Dorsolateral prefrontal cortex (tissue), 122 donors: ENCODE measurements at places on chromosomes 16 and 17.
A peak's percentile ranks its signal among the peaks of the same experiment; 100 is the strongest.

- DNase-seq, result no peak
Measured at GRCh38 chr17:81287152-81287551, 8.0 kb downstream of the SLC38A10 start.

DNA sequence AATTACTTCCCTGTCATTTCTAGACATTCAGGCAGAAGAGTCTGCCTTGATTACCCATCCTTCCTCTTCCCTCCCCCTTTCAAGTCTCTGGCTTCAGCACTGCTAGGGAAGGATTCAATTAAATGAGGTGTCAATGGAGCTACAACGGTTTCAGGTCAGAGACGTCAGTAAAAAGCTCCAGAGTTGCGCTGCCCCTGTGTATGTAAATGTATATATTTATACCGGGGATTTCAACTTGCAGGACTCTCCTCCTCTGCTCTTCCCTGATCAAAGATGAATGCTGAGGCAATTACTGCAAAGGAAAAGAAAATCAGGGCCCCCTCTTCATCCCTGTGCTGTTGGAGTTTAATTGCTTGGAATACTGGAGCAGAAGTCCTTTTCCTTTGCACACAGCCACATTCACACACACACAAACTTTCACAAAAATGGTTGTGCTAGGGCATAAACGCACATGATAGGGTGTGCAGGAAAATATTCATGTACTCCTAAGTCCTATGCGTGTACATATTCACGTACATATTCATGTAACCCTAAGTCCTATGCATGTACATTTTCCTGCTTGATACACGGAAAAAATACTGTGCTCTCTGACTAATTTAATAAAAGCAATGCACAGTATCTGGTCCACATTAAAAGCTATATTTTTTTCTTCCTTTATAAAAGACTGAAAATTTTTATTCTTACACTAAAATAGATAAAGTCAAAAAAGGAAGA, 129.7 kb upstream of the PMFBP1 start:
- no peak for DNase-seq

GRCh38 chr17:57045868-57046704, 39.0 kb upstream of the AKAP1 start:
- DNase-seq, result no peak

DNA sequence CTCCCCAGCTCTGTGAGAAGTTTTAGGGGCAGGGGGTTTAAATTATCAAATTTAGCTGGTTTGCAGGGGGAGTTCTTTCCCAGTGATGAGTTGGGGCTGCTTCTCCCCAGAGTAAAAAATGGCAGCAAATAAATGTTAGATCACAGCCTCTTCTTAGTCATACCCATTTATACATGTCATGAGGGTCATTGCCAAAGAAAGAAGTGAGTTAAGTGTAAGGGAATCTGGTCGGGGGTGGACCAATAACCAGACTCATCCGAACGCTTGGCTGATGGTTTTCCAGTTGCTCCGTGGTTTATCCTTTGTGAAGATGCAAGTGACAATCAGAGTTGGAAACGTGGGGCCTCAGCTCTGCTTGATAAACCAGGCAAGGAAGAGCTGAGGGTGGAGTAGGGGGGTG, 87.1 kb downstream of the PLXDC1 start:
- no peak for DNase-seq

GRCh38 chr17:78789663-78790181, 7.6 kb upstream of the CYTH1 start:
- DNase-seq, result peak; percentile 77

DNA sequence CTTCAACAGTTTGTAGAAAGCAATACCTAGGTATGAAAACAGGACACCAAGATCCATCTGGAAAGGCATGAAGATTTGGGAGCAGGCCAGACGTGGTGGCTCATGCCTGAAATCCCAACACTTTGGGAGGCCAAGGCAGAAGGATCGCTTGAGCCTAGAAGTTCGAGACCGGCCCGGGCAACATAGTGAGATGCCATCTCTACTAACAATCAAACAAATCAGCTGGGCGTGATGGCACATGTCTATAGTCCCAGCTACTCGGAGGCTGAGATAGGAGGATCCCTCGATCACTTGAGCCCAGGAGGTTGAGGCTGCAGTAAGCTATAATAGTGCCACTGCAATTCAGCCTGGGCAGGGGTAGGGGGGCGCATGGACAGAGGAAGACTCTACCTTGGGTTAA, 20.3 kb downstream of the LITAF start:
- DNase-seq, result no peak

- no peak for DNase-seq
Measured at GRCh38 chr16:67082891-67083290, 26.9 kb upstream of the PHAF1 start.

DNA sequence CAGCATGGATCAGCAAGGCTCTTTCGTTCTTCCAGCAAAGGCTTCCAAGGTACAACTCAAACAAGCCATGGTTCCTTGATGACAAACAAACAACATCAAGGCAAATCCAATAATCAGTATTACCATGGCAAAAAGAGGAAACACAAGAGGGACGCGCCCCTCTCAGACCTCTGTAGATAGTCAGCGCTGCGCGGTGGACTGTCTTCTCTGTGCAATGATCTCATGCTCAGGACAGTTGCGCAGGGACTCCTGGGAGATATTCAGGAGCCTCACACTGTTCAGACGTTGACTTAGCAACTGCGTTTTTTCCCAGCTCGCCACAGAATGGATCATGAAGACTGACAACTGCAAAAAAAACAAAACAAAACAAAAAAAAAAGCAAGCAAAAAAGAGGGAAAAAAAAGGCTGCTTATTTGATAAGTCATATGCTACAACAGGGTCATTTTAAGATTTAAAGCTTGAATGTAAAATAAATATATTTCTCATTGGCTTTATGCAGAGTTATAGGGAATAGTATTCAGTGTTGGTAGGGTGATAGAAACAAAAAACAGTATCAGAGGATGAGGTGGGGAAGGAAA, 37.1 kb upstream of the ADCY7 start:
- no peak for DNase-seq

- no peak for DNase-seq
Measured at GRCh38 chr17:28954886-28955285, 3.6 kb upstream of the PHF12 start.

GRCh38 chr17:56083475-56083874, 69.8 kb upstream of the ANKFN1 start:
- no peak for DNase-seq

DNA sequence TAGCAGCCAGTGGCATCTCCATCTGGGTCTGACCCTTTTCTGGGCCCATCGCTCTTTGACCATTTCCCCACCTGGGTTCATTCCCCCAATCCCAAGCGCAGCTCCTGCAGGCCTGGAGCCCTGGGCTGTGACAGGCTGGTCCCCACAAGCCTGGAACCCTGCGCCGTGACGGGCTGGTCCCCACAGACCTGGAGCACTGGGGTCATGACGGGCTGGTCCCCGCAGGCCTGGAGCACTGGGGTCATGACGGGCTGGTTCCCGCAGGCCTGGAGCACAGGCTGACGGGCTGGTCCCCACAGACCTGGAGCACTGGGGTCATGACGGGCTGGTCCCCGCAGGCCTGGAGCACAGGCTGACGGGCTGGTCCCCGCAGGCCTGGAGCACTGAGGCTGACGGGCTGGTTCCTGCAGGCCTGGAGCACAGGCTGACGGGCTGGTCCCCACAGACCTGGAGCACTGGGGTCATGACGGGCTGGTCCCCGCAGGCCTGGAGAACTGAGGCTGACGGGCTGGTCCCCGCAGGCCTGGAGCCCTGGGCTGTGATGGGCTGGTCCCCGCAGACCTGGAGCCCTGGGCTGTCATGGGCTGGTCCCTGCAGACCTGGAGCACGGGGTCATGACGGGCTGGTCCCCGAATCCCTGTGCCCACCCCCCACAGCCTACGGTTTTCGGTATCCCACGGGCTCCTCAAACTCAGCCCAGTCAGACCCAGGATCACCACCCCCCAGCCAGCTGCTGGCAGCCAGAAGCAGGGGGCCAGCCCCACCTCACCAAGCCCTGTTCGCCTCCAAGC, 16.6 kb downstream of the TMC6 start:
- DNase-seq, result peak; percentile 46

- DNase-seq, result no peak
Measured at GRCh38 chr17:32586666-32587065, 99.9 kb downstream of the CDK5R1 start.

DNA sequence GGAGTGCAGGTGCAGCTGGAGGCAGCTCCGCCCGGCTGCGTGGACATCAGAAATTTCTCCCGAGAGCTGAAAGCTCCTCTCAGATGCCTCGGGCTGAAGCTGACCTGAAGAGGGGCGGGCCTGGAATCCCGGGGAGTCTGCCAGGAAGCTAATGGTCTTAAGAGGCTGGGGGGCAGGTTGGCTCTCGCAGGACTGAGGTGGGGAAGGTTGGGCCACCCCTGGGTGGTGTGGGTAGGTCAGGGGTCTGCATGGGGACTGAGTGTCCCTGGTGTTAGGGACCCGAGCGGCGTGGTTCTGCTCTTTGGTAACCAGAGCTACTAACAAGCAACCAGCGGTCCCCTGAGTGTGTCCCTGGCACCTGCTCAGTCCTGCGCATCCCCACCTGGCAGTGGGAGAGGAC, 3.5 kb downstream of the CHMP6 start:
- DNase-seq, result no peak

- DNase-seq, result no peak
Measured at GRCh38 chr17:70388326-70388725, 219.0 kb downstream of the KCNJ2 start.

GRCh38 chr17:14334919-14335318, 34.0 kb downstream of the HS3ST3B1 start:
- DNase-seq, result no peak

DNA sequence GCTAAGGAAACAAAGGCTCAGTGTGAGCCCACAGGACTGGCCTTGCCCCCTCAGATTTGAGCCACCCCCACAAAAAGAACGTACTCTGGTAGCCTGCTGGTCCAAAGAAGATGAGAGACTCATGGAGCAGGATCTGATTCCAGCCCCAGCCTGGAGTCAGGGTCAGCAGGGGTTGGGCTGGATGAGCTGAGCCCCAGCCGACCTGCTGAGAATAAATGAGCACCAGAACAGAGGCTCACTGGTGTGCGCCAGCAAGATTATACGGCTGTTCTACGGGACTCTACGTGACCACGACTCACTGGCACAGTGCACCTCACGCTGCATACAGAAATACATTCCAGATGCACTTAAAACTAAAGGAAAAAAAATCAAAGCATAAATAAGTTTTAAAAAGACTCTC, 186.0 kb upstream of the RPL38 start:
- DNase-seq, result no peak

- no peak for DNase-seq
Measured at GRCh38 chr16:60363566-60363965, 1629.5 kb upstream of the GOT2 start.

- DNase-seq, result peak; percentile 40
Measured at GRCh38 chr16:7268182-7268581, 64.5 kb upstream of the RBFOX1 start.

- DNase-seq, result no peak
Measured at GRCh38 chr17:9472094-9472493, 103.5 kb downstream of the STX8 start.

GRCh38 chr17:20302246-20302917, 165.0 kb downstream of the LGALS9B start:
- peak; percentile 55 for DNase-seq

- no peak for DNase-seq
Measured at GRCh38 chr16:84712138-84712671, 12.4 kb downstream of the USP10 start.

- no peak for DNase-seq
Measured at GRCh38 chr16:27740496-27741201, 190.7 kb downstream of the KATNIP start.

DNA sequence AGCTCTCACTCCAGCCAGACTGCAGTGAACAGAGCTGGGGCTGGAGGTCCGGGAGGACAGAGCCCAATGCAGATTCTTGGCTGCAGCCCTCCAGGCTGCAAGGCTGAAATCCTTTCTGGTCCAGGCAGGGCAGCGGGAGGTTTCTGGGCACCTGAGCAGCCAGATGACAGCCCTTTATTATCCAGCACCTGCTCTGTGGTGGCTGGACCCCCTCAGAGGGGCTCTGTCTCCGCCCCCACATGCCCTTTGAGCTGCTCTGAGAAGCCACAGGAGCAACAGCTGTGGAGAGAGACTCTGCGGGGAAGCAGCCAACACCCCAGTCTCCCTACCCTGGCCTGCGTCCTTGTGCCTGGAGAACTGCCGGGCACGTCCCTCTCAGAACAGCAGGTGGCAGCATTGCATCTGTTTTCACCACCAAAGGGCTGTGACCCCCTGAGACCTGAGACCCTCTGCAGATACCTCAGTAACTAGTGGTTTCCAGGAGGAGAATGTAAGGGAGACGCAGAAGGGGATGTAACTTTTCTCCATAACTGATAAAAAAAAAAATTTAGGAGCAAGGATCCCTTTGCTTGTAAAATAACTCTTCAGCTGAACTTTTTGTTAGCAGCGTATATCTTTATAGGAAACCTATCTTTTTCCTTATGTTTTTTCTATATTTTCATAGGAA, 3.7 kb upstream of the CNP start:
- DNase-seq, result peak; percentile 82

- DNase-seq, result no peak
Measured at GRCh38 chr17:4740025-4740351, 260 bp upstream of the CXCL16 start.

- no peak for DNase-seq
Measured at GRCh38 chr16:50888486-50889261, 146.8 kb downstream of the CYLD start.

DNA sequence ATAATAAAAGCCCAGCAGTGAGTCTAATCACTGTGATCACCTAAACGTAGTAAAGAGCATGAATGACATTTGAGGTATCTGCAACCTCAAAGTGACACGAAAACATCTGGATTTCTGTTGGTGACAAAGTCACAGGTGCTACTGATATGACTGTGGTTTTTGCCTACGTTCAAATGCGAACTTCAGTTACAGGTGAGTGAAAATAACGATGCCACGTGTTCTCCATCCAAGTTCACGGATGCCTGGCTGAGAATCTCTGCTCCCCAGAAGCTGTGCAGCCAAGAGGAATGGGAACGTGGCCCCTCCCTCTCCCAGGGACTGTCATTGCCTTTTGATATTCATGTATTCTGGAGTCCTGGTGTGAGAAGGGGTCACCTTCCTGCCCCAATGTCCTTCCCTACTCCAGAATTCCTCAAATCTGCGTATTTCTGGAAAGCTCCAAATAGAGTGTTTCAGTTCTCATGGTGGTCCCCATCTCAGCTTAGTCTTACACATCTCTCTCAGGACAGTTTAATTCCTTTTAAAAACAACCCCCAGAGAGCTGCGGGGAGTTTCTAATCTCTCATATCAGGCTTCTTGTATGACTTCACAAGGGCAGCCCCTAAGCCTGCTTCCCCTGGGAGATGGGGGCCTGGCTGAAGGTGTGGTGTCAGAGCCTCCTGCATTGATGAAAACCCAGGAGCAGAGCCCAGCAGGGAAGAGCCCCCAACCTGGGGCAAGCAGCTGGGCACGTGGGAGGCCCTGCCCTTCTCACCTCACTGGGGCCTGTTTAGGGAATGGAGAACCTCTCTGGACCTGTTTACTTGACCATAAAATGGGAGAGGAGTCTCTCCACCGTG, 25.8 kb downstream of the PIK3R5 start:
- no peak for DNase-seq
